ENCODE measurements at places on chromosomes 7 and 10.

GRCh38 chr10:97053276-97053675, 132.5 kb downstream of the SLIT1 start:
- DNase-seq: no peak

DNA sequence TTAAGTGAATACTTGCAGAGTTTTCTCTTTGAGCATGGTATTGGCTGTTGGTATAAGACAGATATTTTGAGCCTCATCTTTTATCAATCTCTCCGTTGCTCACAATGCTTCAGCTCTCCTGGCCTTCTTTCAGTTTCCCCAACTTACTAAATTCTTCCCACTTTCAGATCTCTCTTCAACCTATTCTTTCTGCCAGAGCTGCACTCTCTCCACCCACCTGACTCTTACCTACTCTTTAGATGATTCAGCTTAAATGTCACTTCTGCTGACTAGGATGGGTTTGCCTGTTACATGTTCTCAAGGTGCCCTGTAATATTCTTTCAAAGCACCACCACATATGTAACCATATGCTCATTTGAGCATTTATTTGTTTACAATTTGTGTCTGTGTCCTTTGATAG, 1.6 kb downstream of the EXOSC1 start:
- DNase-seq: no peak

DNA sequence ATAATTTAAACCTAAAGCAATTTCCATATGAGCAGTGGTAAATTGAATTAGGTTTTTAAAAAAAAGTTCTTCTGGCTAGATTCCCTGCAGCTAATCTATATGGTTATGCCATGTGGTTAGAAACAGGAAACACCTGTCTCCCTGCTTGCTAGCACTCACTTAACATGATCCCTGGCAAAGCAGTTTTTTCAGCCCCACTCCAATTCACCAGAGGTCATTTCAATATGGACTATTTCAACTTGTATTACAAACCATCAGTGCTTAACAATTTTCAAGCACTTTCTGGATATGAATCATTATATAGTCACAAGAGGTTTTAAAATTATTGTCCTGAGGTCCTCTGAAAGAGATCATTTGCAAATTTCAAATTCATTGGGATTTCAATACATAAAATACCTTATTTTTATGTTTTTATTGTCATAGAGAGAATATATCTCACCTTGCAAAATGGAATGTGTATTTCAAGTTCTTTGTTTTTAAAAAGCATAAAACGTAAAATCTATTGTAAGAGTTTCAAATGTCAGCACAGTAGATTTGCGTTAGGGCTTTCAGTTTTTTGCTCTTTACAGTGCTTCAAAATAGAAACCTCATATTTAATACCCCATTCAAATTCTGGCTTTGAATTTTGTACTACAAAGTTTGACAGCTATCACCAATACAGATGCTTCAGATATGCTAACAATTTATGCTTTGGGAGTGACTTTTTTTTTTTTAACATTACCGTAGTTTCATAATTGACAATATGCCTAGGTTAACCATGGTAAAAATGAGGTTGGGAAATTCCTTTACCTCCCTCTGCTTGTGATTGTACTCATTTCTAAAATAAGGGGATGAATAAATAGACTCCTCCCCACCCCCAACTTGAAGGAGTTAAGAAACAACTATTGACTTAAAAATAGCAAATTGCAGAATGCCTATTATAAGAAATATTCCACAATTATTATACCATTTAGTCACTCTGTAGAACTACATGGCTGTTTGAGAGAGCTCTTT, 117.5 kb upstream of the HGF start:
- DNase-seq: no peak

DNA sequence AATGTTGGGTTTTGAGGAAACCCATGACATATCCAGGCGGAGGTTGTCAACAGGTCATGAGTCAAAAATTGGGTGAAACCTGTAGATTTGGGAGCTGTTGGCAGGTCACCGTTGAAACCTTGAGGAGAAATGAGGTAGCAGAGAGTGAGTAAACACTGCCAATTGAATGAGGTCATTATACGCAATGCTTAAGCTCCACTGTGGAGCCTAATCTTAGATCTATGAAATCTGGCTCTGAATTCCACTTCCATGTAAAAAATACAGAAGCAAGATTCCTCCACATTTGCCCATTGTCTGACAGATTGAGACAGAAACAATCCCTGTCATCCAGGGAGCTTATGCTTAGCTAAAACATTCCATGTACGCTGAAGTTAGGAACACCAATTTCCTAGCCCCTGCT, 76.0 kb upstream of the IL6 start:
- DNase-seq: no peak

GRCh38 chr7:46448478-46448877, 527.4 kb upstream of the IGFBP3 start:
- no peak for DNase-seq

GRCh38 chr10:33107953-33108352, 149.9 kb upstream of the ITGB1 start:
- DNase-seq: no peak

- no peak for DNase-seq
Measured at GRCh38 chr10:49254556-49255318, 44.2 kb upstream of the C10orf71 start.

GRCh38 chr10:80598951-80599350, 61.2 kb downstream of the SH2D4B start:
- no peak for DNase-seq

GRCh38 chr10:2978111-2978510, 89.2 kb upstream of the PFKP start:
- DNase-seq: no peak

DNA sequence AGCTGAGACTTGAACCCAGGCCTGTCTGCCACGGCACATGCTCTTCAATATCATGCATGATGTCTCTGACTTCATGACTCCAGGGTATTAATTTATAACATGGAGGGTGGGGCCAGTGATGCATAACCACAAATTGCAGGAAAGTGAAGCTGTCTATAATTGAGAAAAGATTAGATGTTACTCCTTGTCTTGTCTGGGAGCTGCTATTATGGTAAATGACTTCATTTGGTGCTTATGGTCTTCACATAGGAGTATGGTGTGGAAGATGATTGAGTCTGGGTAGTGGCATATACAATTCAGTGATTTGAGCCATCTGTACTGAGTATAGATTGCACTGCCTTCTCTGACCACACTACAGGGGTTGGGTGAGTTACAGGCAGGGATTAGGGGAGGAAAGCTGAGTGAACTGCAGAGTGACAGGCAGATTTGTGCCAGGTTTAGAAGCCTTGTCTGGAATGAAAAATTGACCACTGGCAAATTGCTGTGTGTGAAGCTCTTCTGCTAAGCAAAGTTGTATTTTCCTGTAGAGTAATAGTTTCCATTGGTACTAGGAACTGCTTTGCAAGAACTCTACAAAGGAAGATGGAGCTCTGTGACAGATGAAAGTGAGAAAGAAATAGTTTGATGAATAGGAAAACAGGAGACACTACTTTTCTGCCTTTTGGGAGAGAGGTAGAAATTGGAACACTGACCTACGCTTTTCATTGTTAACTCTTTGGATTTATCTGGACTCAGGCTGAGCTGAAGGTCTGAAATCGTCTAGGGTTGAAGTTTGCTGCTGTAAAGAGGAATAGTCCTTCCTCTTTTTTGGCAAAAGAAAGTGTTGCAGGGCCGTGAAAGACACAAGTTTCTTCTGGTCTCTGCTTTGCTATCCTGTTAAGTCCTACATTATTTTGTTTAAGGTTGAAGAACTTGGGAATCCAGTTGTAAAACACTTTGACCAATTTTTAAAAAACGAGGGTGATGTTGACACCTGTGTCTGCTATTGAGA, 2.7 kb downstream of the SND1 start:
- no peak for DNase-seq

GRCh38 chr7:8177109-8177933, 84.6 kb downstream of the ICA1 start:
- DNase-seq: peak; percentile 5

DNA sequence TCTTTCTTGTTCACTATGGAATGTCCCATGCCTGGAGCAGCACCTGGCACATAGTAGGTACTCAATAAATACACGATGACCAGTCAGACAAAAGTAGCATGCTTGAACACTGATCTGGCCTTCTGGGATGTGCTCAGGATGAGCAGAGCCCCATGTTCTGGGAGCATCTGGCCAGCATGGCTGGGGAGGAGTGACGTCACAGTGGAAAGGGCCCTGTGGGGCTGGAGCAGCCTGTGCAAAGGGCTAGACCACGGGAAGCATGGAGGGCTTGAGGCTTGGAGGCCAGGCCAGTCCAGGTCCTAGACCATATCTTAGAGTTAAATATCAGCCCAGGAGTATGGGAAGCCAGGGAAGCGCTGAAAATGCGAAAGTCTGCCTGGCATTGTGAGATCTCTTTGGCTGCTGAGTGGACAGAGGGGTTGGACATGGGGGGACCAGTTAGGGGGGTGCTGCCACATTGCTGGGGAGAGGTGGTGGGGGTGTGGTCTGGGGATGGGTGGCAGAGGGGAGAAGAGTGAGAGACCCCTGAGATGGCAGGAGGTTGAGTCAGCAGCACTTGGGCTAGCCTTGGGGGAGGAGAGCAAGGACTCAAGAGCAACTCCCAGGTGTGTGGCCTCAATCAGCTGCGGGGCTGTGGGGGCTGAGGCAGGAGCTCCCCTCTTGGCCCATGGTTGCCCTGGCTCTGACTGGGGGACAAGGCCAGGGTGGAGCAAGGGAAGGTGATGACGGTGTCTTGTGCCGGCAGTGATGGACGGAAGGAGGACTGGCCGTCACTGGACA, 34.9 kb downstream of the ZCCHC24 start:
- no peak for DNase-seq

DNA sequence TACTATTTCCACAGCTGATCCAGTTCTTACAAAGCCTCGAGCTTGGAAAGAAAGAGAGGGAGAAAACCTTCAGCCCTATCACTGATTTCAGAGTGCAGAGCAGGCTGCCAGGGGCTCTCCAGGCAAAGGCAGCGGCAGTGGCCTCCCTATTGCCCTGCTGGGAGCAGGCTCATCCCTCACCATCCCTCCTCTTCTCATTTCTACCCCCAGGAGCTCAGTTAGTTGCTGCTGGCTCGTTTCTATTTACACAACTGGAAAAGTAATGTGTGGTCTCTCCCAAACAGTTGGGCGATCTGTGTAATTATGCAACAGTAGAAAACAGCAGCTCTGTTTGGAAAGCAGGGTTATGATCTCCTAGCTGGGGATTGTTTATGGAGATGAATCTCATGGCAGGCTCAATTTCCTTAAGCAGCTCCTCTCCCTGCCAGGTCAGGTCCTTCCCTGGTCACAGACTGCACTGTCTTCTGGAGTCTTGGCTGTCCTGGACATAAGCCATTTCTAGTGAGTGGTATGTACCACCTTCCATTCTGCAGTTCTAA, 28.7 kb upstream of the TNS3 start:
- no peak for DNase-seq

- no peak for DNase-seq
Measured at GRCh38 chr7:33422825-33423645, 293.7 kb downstream of the BBS9 start.

- no peak for DNase-seq
Measured at GRCh38 chr10:62395892-62396291, 21.7 kb downstream of the ZNF365 start.

GRCh38 chr10:47456794-47457527, 27.0 kb downstream of the ANXA8 start:
- no peak for DNase-seq

- peak; percentile 39 for DNase-seq
Measured at GRCh38 chr10:5583525-5584175, 58.9 kb downstream of the CALML3 start.

GRCh38 chr10:68428396-68429104, 21.5 kb upstream of the RUFY2 start:
- DNase-seq: no peak

- DNase-seq: no peak
Measured at GRCh38 chr10:69226919-69227450, 6.9 kb downstream of the HKDC1 start.

DNA sequence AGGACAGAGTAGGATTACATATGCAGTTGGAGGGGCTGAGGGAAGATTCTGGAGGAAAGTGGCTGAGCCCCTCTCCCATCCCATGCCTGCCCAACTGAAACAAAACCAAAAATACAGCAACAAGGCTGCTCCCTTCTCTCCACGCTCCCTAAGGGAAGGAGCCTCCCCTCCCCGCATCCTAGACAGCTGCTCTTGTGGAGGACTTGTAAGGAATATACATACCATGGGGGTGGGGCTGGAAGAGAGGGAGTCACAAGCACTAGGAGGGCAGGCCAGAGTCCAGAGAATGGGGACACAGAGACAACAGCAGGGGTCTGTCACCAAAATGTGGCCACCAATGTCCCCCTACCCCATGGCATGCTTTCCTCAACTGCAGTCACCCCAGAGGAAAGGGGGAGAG, 13.2 kb downstream of the LDB1 start:
- no peak for DNase-seq

DNA sequence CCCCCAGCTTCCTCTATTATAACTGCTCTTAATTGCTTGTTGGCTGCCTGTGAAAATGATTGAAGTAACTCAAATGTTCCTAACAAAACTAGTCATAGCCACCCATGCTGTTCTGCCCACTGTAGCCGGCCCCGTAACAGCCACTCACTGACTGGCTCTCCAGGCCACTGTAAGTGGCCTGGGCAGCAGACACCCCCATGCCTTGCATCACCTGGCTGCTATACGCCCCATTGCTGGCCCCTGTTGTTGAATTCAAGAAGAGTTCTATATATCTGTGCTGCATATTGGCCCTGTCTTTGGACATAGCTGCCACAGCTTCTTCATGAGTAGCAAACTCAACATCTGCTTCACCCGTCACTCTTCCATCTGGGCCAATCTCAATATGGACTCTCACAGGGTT, 15.1 kb downstream of the FXYD4 start:
- no peak for DNase-seq

- no peak for DNase-seq
Measured at GRCh38 chr10:81027706-81028105, 490.0 kb downstream of the SH2D4B start.

DNA sequence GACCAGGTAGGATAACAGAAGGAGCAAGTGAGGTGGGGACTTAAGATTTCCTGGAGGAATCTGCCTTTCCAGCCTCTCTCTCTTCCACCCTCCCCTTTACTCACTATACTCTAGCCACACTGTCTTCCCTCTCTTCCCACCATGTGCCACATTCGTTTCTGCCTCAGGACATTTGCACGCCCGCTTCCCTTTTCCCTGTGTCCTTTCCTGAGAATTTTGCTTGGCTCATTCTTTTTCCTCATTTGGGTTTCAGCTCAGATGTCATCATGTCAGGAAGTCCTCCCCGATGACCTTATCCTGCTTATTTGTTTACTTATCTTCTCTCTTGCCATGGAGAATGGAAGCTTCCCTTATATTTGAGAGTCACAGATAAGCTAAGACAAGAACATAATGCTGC, 363.8 kb downstream of the PRPF18 start:
- DNase-seq: no peak

GRCh38 chr10:114017271-114017670, 26.4 kb upstream of the ADRB1 start:
- no peak for DNase-seq

GRCh38 chr10:110829721-110830410, 41.9 kb upstream of the PDCD4 start:
- DNase-seq: no peak

DNA sequence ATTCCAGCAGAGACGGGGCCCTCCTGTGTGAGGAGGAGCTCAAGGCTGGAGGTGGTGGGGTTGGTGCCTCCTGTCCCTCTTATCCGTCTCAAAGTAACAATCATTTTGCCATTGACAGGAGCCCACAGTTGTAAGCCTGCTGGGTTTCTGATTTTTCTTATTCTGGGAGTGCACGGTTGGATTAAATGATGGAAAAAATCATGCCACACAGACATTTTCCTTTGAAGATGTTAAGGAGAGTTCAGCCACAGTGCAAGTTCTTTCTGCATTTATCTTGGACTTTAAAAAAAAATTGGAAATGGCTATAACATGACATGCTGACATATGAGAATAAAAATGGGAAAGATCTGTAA, 8.4 kb upstream of the LYZL1 start:
- DNase-seq: no peak
